ENCODE measurements at places on chromosomes 1 and 21.

GRCh38 chr21:35520302-35520701 lies 471.2 kb upstream of the RUNX1 start:
- DNase-seq, result no peak

- DNase-seq, result peak; percentile 56
These were observed 14.7 kb upstream of the POFUT2 start for GRCh38 chr21:45302082-45303061.

GRCh38 chr21:45901061-45901690 lies 80.4 kb upstream of the COL6A1 start:
- DNase-seq, result no peak

- DNase-seq, result no peak
These were observed 503.6 kb downstream of the MRPL39 start for GRCh38 chr21:25103500-25104207.

DNA sequence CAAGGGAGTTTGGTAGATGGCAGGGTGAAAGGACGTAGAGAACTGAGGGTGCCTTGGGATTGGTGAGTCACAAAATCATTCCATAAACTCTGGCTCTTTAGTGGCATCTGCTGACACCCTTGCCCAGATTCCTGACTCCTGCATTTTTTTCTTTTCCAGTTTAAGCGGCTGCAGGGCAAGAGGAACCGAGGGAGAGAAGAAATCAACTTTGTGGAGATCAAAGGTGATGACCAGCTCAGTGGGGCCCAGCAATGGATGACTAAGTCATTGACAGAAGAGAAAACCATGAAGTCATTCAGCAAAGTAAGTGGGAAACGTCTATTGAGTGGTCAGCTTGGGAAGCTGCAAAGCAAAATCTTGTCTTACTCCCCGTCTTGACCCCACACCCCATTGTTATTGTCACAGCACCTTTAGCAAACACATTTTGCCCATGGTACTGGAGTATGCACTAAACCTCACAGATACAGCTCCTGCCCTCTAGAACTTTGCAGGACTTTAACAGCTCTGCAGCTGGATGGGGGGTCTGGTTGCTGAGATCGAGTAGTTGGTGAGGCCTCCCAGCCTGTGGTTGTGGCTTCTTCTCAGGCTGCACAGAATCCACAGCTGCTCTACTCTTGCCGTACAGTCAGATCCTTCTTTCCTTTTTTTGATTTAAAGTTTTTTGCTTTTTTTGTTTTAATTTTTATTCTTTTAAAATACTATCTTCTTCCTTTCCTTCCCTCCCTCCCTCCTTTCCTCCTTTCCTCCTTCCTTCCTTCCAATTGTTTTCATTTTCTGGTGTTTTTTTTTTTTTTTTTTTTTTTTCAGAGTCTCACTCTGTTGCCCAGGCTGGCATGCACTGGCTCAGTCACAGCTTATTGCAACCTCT lies 21.9 kb downstream of the SH2D2A start:
- no peak for DNase-seq

DNA sequence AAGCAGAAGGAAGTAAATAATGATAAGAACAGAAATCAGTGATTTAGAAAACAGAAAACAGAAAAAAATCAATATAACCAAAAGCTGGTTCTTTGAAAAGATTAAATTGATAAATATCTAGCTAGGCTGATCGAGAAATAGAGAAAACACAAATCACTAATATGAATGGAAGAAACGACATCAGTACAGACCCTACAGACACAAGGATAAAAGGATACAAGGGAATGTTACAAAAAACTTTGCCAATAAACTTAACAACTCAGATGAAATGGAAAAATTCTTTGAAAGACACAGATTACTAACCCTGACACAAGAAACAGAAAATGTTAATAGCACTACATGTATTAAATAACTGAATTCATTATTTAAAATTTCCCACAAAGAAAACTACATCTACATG lies 6.3 kb upstream of the ARHGAP29 start:
- no peak for DNase-seq

- no peak for DNase-seq
These were observed 126.9 kb downstream of the ESRRG start for GRCh38 chr1:216596281-216596862.

Measured in activated T-cell treated with anti-CD3 and anti-CD28 coated beads, Interleukin-2, amount 50 U/mL, for 72 hours (primary cell).